ENCODE measurements at places on chromosomes 1 and 21.

- no peaks in the 10 kb centered on the region for H3K27me3 ChIP-seq
- no peak overlapping the region for H3K27ac ChIP-seq
- no peak for DNase-seq
- H3K4me1 ChIP-seq = no peaks in the 10 kb centered on the region
- no peak overlapping the region for H3K4me3 ChIP-seq
- H3K36me3 ChIP-seq = no peaks in the 10 kb centered on the region
Observed at GRCh38 chr1:232518349-232518748, 111.6 kb downstream of the SIPA1L2 start.

DNA sequence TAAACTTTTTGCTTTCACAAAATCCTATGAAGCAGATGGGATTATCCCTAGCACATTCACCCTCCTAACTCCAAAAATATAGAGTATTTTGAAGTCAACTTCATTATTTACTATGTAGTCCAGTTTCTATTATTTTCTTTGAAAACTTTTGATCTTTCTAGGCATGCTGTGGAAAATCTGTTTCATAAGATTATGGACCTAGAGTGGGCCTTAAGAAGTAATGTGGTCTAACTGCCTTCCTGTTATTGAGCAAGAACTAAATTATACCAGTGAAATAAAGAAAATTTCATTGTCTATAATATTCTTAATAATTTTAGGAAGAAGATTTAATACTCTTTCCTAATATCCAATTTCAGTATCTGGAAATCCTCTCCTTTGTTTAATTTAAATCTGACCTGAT, 58.1 kb downstream of the PRKACB start:
- peaks cover 40% of the 10 kb centered on the region for H3K36me3 ChIP-seq
- H3K27ac ChIP-seq = peak overlapping the region; percentile 17
- no peak for DNase-seq
- H3K27me3 ChIP-seq = no peaks in the 10 kb centered on the region
- no peak overlapping the region for H3K4me3 ChIP-seq

DNA sequence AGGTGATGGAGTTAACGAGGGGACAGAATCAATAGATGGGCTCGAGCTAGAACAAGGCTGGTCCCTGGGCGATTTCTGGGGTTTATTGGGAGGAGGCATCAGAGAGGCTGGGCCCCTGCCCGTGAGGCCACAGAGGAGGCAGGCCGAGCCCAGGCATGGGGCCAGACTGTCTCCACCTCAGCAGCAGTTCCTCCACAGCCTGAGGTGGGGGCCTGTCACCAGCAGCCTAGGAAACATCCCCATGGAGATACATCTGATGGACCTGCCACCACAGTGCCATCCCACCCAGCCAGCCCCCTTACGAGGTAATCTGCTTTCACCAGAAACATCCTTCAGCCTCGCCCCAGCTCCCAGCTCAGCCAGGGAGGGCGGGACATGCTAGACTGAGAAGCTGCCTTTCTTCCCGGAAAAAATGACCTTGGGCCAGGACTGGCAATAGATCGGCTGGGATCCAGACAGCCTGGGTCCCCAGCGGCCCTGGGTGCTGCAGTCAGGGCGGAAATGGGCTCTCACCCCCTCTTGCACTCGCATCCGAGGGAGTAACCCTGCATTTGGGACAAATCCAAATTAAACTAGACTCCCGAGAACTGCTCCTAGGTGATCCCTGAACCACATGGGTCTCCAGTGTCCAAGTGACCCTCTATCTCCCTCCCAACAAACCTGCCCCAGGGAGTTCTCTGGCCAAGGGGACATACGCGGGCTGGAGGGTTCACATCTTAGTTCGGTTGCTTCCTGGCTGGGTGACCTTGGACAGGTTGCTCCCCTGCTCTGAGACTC, 10.0 kb upstream of the EPHA8 start:
- no peaks in the 10 kb centered on the region for H3K36me3 ChIP-seq
- no peaks in the 10 kb centered on the region for H3K27me3 ChIP-seq
- no peak overlapping the region for H3K4me3 ChIP-seq
- H3K4me1 ChIP-seq = no peaks in the 10 kb centered on the region

DNA sequence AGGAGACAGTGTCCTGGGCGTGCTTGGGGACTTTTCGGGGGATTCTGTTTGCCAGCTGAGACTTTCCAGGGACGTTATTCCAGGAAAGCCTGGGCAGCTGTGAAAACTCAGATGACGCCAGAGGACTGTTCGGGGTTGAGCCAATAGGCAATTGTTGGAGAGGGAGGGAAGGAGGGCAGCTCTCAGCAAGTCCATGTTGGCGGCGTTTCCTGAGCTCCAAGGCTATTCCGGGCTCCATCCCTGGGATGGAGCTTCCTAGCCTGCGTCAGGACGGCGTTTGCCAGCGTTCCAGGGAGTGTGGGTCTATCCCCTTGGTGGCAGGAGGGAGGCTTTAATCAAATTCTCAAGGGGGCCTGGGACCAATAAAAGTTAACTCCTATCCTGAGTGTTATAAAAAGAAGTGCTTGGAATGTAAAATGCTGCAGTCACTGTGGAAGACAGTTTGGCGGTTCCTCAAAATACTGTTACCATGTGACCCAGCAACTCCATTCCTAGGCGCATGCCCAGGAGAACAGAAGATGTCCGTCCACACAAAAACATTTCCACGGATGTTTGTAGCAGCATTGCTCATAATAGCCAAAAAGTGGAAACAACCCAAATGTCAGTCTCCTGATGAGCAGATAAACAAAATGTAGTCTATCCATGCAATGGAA, 15.2 kb downstream of the SLC27A3 start:
- H3K4me3 ChIP-seq = peak overlapping the region; percentile 29
- H3K36me3 ChIP-seq = no peaks in the 10 kb centered on the region
- no peaks in the 10 kb centered on the region for H3K27me3 ChIP-seq
- peaks cover 40% of the 10 kb centered on the region for H3K4me1 ChIP-seq
- DNase-seq = peak; percentile 80

DNA sequence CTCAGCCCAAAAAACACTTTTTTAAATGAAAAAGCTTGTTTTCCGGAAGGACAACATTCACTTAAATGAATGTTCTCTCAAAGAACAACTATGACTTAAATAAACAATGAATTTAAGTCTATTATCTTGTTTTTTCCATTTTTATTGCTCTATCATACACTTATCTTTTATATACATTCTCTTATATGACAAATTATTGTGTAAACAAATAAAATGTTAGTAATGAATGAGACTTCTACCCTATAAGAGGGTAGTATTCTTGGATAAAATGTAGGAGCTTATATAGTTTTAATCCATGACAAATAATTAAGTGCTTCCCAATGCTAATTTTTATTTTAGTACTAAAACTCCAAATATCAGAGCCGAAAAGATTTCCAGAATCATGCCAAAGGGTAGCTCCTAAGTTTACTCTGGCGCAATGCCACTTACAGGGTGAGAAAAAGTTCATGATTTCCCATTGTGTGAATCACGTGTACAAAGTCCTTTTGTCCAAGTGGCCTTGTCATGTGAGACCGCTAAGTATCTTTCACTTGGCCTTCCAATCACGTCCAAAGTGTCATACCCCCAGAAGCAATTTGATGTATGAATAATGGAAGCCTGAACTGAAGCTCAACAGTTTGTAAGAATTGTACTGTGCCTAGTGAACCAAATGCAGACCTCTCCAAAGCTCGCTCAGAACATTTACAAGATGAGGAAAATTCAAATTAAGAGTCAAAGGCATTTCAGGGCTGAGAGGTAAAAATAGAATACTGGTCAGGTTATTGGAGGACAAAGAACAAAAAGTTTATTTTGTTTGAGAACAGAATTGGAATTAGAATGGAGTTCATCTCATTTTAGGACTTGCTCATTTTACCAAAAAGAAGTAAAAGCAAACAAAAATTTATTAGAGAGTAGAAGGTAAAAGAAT, 56.6 kb upstream of the C1orf21 start:
- H3K36me3 ChIP-seq = no peaks in the 10 kb centered on the region
- no peak overlapping the region for H3K4me3 ChIP-seq
- no peaks in the 10 kb centered on the region for H3K4me1 ChIP-seq
- H3K27me3 ChIP-seq = no peaks in the 10 kb centered on the region
- H3K27ac ChIP-seq = no peak overlapping the region

GRCh38 chr1:108712606-108713150, at the start of gene FNDC7:
TSS of gene FNDC7 (plus strand) at chr1:108712908. CDS start at chr1:108712934, 26 bp downstream.
- no peaks in the 10 kb centered on the region for H3K36me3 ChIP-seq
- DNase-seq = no peak
- no peak within 1 kb of the TSS for H3K4me3 ChIP-seq

GRCh38 chr1:75203415-75204277, 69.5 kb downstream of the LHX8 start:
- no peaks in the 10 kb centered on the region for H3K4me1 ChIP-seq
- no peak overlapping the region for H3K4me3 ChIP-seq
- H3K27me3 ChIP-seq = peaks cover 2% of the 10 kb centered on the region
- H3K27ac ChIP-seq = no peak overlapping the region
- no peak for DNase-seq

GRCh38 chr21:38813547-38813946, 7.8 kb downstream of the ETS2 start:
- no peak overlapping the region for H3K4me3 ChIP-seq
- H3K4me1 ChIP-seq = peaks cover 35% of the 10 kb centered on the region
- no peak for DNase-seq
- H3K27ac ChIP-seq = no peak overlapping the region
- peaks cover 78% of the 10 kb centered on the region for H3K36me3 ChIP-seq
- H3K27me3 ChIP-seq = no peaks in the 10 kb centered on the region

DNA sequence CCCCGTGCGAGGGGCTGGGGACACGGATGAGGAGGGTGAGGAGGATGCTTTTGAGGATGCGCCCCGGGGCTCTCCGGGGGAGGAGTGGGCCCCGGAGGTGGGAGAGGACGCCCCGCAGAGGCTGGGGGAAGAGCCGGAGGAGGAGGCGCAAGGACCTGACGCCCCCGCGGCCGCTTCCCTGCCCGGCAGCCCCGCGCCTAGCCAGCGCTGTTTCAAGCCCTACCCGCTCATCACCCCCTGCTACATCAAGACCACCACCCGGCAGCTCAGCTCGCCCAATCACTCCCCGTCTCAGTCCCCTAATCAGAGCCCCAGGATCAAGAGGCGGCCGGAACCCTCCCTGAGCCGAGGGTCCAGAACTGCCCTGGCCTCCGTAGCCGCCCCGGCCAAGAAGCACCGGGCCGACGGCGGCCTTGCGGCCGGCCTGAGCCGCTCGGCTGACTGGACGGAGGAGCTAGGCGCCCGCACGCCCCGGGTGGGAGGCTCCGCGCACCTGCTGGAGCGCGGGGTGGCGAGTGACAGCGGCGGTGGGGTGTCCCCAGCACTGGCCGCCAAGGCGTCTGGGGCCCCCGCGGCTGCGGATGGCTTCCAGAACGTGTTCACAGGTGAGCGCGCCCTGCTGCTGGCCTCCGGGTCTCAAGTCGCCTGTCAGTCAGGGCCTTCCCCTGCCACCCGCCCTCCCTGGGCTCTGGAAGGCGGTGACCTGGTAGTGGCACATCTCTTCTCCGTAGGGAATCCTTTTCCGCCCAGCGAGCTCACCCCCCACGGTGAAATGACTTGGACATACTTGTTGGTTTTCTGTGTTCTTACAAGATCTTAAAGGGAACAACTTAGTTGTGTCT, 1.7 kb downstream of the FMN2 start:
- H3K4me3 ChIP-seq = no peak overlapping the region
- H3K27me3 ChIP-seq = peaks cover 37% of the 10 kb centered on the region
- no peaks in the 10 kb centered on the region for H3K36me3 ChIP-seq
- DNase-seq = no peak

- H3K4me1 ChIP-seq = peaks cover 16% of the 10 kb centered on the region
- H3K36me3 ChIP-seq = no peaks in the 10 kb centered on the region
- peak; percentile 16 for DNase-seq
- H3K4me3 ChIP-seq = no peak overlapping the region
- no peak overlapping the region for H3K27ac ChIP-seq
Observed at GRCh38 chr1:15090373-15090772, 63.2 kb upstream of the TMEM51 start.

DNA sequence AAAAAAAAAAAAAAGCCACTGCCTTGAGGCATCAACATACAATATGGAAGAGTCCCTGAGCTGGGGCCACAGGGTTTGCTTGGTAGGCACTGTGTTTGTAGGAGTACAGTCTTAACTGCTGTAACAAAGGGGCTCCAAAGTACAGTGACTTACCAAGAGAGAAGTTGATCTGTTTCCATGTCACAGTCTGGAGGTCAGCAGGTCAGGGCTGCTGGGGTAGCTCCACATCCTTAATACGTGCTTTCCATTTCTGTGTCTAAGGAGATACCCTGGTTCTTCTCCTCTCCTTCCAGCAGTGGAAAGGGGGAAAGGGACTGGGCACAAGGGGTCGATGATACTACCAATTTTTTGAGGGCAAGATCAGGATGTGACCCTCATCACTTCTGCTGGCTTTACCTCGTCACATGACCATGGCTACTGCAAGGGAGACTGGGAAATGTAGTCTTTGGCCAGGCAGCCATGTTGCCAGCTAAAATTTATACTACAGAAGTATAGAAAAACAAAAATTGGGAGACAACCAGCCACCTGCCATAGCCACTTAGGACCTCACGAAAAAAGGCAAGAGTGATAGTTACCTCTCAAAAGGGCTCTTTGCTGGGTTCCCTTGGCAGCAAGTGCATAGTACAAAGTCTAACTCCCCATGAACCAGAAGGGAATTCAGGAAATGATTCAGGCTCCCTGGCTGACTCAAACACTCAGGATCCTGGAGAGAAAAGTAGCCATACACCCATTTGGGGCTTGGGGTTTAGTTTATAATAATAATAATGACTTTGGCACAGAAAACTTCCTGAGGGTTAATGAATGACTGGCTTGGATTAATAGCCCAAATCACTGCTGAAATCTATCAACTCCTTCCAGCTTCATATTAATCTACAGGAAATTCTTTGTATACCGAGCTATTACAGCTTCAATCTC, 52.7 kb upstream of the ATP5PO start:
- H3K27ac ChIP-seq = no peak overlapping the region
- H3K27me3 ChIP-seq = no peaks in the 10 kb centered on the region
- H3K4me1 ChIP-seq = no peaks in the 10 kb centered on the region
- no peak for DNase-seq
- H3K36me3 ChIP-seq = no peaks in the 10 kb centered on the region

DNA sequence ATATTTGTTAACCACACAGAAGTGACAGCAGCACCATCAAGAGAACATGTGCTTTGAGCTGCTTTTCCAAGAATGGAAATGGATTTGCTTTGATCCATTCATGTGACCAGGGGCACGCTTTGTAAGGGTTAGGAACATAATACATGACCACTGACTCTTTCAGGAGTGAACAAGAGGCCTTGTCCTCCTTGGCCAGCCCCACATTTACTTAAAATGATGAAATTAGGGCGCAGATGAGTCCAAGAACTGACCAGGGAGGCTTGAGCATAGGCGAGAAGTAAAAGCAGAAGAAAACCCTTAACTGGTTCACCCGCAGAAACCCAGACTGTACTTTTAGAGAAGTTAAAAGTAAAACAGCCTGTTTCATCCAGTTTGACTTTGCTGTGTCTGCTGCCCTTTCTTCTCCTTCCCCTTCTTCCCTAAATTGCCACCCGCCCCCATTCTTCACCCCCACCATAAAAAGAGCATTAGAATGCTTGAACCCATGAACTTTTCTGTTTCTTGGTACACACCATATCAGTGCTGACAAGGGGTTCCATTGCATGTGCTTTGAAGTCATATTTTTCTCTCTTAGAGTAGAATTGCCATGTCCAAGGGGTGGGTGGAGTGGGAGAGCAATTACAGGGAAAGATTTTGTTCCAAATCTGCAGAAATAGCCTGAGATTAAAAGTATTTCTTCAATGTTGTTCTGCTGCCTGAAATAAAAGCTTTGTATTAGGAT, 2.6 kb upstream of the GLUL start:
- peaks cover 44% of the 10 kb centered on the region for H3K4me1 ChIP-seq
- peak; percentile 80 for DNase-seq
- no peaks in the 10 kb centered on the region for H3K27me3 ChIP-seq
- peak overlapping the region; percentile 72 for H3K27ac ChIP-seq
- H3K36me3 ChIP-seq = no peaks in the 10 kb centered on the region

- no peak overlapping the region for H3K4me3 ChIP-seq
- peaks cover 51% of the 10 kb centered on the region for H3K36me3 ChIP-seq
- no peaks in the 10 kb centered on the region for H3K4me1 ChIP-seq
- DNase-seq = no peak
- no peak overlapping the region for H3K27ac ChIP-seq
Observed at GRCh38 chr1:227748496-227749182, 13.4 kb downstream of the SNAP47 start.

All from CD14-positive monocyte (primary cell).